Activated CD4-positive, alpha-beta T cell treated with anti-CD3 and anti-CD28 coated beads, Interleukin-2, Interleukin-6, amounts not matched to agents 100 ng/mL and 50 ng/mL, durations not matched to agents 16 hours and 8 hours (primary cell): ENCODE measurements at places on chromosomes 12 and 14.
A peak's percentile ranks its signal among the peaks of the same experiment; 100 is the strongest.

- no peak for DNase-seq
Observed at GRCh38 chr12:49330032-49330619, 6.9 kb downstream of the C1QL4 start.

DNA sequence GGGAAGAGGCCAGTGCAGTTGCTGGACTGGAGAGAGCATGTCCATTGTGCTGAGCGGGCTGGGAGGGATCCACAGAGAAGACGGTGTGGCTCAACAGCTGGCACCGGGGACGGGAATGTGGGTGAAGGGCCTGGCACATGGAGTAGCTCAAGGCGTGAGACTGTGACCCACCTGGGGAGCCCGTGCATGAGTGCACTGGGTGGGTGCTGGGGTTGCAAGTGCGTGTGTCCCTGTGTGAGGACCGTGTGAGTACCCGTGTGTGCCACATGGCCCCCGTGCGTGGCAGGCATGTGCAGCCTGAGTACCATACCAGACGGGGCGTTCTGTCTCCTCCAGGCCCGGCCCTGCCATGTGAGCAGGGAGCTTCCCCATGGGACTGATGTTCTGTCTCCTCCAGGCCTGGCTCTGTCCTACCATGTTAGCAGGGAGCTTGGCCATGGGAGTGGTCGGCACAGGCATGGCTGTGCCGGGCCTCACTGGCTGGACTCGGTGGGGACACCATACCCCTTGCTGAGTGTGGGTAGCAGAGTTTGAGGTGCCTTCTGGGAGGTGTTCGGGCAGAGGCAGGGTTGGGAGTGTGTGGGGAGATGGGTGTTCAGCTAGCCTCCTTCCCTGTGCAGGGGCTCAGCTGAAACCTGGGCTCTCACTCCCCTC, 234.4 kb downstream of the TMEM121 start:
- DNase-seq = no peak

DNA sequence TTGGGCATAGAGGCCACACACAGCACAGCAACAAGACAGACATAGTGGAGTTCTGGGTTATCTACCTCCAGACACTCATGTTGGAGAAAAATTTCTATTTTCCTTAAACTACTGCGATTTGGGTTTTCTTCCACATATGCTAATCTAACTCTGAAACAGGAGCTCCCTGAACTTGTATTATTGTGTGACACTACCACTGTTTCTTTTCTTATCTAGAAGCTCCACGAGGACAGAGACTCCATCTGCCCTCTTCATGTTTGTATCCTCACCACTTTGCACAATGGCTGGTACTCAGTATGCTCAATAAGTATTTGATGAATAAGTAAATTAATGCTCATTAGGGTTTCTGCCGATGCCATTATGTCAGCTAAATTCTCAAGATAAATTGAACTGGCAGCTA, 218.6 kb downstream of the PAX9 start:
- no peak for DNase-seq

GRCh38 chr12:93838193-93838592, 161.0 kb downstream of the CRADD start:
- no peak for DNase-seq

DNA sequence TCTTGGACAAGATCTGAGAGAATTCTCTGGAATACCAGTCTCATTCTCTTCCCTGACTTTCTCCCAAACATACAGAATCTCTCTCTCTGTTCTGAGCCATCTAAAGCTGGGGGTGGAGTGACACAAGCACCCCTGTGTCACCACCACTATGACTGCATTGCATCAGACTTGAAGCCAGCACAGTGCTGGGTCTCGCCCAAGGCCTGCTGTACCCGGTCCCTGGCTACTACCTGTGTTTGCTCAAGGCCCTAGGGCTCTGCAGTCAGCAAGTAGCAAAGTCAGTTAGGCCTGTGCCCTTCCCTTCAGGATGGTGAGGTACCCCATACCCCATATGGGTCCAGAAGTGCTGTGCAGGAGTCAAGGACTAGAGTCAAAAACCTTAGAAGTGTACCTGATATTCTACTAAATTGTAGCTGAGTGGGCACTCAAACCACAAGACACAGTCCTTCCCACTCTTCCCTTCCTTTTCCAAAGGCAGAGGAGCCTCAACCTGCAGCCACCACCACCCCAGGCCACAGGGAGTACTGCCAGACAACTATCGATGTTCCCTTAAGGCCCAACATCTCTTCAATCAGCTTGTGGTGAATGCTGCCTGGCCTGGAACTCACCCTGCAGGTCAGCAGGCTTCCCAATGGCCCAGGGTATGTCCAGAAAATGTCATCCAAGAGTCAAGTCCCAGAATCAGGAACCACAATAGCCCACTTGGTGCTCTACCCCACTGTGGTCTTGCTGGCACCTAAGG, 21.2 kb upstream of the RDH16 start:
- no peak for DNase-seq

GRCh38 chr12:80178846-80179245, 79.5 kb downstream of the OTOGL start:
- peak; percentile 65 for DNase-seq

DNA sequence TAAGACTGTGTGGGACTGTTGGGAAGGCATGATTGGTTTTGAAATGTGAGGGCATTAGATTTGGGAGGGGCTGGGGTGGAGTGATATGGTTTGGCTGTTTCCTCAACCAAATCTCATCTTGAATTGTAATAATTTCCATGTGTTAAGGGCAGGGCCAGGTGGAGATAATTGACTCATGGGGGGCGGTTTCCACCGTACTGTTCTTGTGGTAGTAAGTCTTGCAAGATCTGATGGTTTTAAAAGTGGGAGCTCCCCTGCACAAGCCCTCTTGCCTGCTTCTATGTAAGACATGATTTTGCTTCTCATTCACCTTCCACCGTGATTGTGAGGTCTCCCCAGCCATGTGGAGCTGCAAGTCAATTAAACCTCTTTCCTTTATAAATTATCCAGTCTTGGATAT, 76.6 kb upstream of the PPFIA2 start:
- DNase-seq = peak; percentile 14

GRCh38 chr14:91748049-91748448, 16.2 kb upstream of the CATSPERB start:
- no peak for DNase-seq

- DNase-seq = no peak
Observed at GRCh38 chr12:114976959-114977358, 293.0 kb upstream of the TBX3 start.

DNA sequence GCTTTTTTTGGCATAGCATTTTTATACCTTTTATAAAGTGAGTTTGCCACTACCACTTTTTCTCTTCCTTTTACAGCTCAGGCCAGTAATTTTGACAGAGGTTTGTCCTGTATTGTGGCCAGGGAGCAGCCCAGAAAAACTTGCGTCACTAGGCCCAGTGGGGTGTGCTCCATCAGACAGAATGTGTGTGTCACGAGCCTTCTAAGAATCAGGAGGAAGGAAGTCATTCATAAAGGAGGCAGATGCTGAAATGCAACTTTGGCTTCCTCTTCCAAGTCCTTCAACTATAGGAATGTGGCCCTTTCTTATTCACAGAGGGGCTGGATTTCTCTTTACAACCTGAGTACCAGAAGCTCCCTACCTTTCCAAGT, 10.1 kb upstream of the RAB35 start:
- DNase-seq = peak; percentile 33

- DNase-seq = peak; percentile 25
Observed at GRCh38 chr14:74514471-74514941, 20.9 kb downstream of the ISCA2 start.

DNA sequence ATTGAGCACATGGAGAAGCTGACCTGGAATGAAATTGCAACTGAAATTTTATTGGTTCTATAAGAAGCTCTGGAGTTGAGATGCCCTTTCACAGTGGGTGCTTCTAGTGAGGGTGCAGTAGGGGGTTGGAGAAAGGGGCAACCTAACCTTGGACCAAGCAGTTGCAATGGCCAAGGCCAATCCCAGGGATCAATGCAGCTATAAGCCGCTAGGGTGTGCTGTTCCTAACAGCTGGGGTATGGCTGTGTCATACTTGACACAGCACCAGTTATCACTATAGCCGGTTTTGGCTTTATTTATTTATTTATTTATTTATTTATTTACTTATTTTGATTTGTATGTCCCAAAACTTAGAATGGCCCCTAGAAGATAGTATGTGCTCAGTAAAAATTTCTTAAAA, 505.9 kb downstream of the FLRT2 start:
- peak; percentile 11 for DNase-seq
